Activated T-cell treated with anti-CD3 and anti-CD28 coated beads, Interleukin-2, amount 50 U/mL, for 72 hours (primary cell): ENCODE measurements at places on chromosomes 5 and 9. TPM values are rescaled to one million over a fixed set of nuclear protein-coding genes. Genes with fewer than 3 reads are reported as not detected.

DNA sequence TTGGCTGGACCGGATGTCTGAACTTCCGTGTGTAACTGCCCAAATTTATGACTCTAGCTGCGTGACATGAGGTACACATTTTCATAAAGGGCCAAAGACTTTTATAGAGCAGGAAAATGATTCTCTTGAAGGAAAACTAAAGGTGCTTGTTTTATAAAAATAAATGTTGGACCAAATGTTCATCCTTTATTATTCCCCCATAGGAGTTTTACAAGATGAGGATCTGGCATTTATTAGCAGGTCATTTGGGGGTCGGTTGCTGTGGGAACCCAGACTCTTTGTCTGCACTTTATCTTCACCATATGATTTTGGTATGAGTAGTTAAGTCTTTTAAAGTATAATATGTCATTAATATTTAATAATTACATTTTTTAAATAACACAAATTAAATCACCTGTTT lies 571.2 kb downstream of the EFNA5 start:
- H3K4me1 ChIP-seq: no peaks in the 10 kb centered on the region
- H3K27me3 ChIP-seq: no peaks in the 10 kb centered on the region
- no peak for DNase-seq
- no peak overlapping the region for H3K4me3 ChIP-seq
- no peak overlapping the region for H3K27ac ChIP-seq

- no peaks in the 10 kb centered on the region for H3K4me1 ChIP-seq
- DNase-seq: no peak
- no peak overlapping the region for H3K27ac ChIP-seq
- peaks cover 11% of the 10 kb centered on the region for H3K27me3 ChIP-seq
Observed at GRCh38 chr5:86879086-86879485, 261.3 kb downstream of the COX7C start.

GRCh38 chr9:104861397-104861796 lies 66.6 kb downstream of the ABCA1 start:
- no peak overlapping the region for H3K4me3 ChIP-seq
- H3K36me3 ChIP-seq: no peaks in the 10 kb centered on the region
- no peak for DNase-seq
- no peaks in the 10 kb centered on the region for H3K27me3 ChIP-seq
- H3K27ac ChIP-seq: no peak overlapping the region
- no peaks in the 10 kb centered on the region for H3K4me1 ChIP-seq

- peaks cover 2% of the 10 kb centered on the region for H3K36me3 ChIP-seq
- H3K4me1 ChIP-seq: peaks cover 30% of the 10 kb centered on the region
- DNase-seq: no peak
- peak overlapping the region; percentile 90 for H3K4me3 ChIP-seq
Observed at GRCh38 chr5:151448038-151448985, 909 bp downstream of the SLC36A1 start.

- peaks cover 12% of the 10 kb centered on the region for H3K36me3 ChIP-seq
- H3K4me1 ChIP-seq: peaks cover 7% of the 10 kb centered on the region
- no peaks in the 10 kb centered on the region for H3K27me3 ChIP-seq
- H3K27ac ChIP-seq: no peak overlapping the region
- DNase-seq: no peak
Observed at GRCh38 chr5:43627028-43627427, 24.0 kb downstream of the NNT start.

DNA sequence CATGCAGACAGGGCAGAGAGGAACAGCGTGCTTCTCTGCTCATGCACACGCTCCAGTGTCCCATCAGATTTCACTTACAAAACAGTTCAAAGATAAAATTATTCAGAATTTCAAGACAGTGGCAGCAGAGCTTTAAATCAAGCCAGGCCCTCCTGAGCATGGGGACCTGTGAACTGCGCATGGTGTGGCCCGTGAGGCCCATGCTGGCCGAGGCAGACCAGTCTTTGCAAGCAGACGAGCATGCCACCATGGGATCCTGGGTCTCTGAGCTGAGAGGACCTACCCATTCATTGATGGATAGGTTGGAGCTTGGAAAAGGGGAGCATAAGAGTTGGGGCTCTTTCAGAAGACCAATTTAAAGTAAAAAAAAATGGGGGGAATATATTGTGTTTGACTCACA lies 35.0 kb upstream of the SAP30L start:
- no peak overlapping the region for H3K27ac ChIP-seq
- H3K4me1 ChIP-seq: no peaks in the 10 kb centered on the region
- no peaks in the 10 kb centered on the region for H3K27me3 ChIP-seq

- H3K27ac ChIP-seq: no peak overlapping the region
- DNase-seq: no peak
- H3K4me1 ChIP-seq: no peaks in the 10 kb centered on the region
- H3K4me3 ChIP-seq: no peak overlapping the region
- no peaks in the 10 kb centered on the region for H3K36me3 ChIP-seq
Observed at GRCh38 chr9:138098116-138098907, 220.7 kb downstream of the CACNA1B start.

Gene LCN15
- total RNA-seq: not detected

Gene SLC36A3
- 0.10 TPM for total RNA-seq

Gene BAAT
- total RNA-seq: 0.19 TPM
